Pulmonary artery endothelial cell (primary cell): ENCODE measurements at places on chromosomes 6 and 20.

DNA sequence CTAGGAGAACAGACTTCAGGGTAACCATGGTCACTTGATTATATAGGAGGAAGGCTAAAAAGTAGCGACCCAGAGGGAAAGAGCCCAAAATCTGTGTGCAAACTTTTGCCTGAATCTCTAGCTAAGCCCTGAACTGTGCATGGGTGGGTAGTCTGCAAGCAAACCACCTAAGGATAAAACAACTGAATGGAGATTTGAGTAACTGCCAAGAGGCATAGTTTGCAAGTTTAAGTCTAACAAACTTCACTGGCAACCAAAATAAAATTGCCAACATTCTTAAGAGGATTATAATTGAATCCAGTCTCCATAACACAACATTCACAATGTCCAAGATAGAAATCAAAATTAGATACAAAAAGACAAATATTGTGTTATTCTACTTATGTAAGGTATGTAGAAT, 192.0 kb upstream of the PLN start:
- no peak for DNase-seq

GRCh38 chr6:52538901-52539354, 37.9 kb downstream of the TRAM2 start:
- no peak for DNase-seq

- DNase-seq: peak; percentile 36
Measured at GRCh38 chr6:36984581-36985416, 1.2 kb downstream of the MTCH1 start.

DNA sequence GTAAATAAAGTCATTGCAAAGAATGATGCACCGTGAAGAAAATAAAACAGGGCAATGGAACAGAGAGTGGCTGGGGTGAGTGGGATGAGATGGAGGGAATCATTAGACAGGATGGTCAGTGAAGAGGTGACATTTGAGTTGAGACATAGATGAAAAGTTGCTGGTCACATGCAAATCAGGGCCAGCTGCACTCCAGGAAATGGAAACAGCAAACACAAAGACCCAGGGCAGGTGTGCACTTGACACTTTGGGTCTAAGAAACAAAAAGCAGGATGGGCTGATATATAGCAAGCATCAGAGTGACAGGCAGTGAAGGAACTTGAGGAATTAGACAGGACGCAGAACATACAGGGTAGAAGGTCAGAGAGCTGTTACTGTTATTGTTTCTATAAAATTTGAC, 171.5 kb upstream of the RIPOR2 start:
- no peak for DNase-seq

- DNase-seq: no peak
Measured at GRCh38 chr20:11891077-11891775, 26.5 kb upstream of the BTBD3 start.

DNA sequence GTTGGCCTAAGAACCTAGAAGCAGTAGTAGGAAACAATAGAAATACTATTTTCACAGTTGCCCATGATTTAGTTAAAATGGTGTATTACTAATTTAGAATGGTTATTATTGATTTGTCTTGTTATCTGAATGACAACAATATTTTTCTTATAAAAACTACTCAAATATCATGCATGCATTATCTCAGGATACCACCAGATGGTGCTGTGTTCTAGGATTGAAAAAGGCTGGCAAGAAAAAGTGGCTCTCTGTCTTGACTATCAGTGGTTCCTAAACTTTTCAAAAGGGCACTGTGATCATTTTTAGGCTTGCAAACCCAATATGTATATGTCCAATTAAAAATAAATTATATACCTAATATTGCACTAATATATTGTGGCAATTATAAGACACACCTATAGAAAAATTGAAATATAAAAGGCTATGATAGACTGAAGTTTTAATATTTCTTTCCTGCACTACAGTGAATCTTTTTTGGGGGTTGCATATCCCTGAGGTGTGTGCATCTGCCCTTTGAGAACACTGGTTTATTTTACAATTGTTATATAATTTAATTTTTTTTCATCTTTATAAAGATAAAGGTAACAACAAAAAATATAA, 131.7 kb upstream of the MLIP start:
- peak; percentile 11 for DNase-seq

GRCh38 chr6:135231469-135231844, 50.3 kb downstream of the MYB start:
- DNase-seq: no peak

- no peak for DNase-seq
Measured at GRCh38 chr6:170139531-170139930, 151.3 kb downstream of the DLL1 start.

- DNase-seq: no peak
Measured at GRCh38 chr6:119533603-119534279, 184.2 kb upstream of the MAN1A1 start.

DNA sequence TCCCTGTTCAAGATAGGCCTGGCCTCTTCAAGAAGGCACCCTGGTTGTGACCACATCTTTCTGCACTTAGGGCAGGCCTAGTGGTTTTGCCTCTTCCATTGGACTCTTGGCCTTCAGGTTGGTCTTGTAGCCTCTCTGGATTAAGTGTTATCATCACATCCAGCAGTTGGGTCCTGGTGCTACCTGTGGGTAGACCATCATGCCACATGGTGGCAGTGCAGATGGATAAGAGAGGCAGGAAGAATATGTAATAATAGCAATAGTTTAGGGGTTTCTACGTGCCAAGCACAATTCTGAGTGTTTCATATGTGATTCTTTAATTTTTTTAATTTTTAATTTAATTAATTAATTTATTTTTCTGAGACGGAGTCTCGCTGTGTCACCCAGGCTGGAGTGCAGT, 28.5 kb upstream of the SNRPB2 start:
- no peak for DNase-seq

- DNase-seq: no peak
Measured at GRCh38 chr6:25411316-25411950, 132.3 kb downstream of the CARMIL1 start.

- DNase-seq: no peak
Measured at GRCh38 chr6:165511807-165512206, 151.2 kb downstream of the PDE10A start.

DNA sequence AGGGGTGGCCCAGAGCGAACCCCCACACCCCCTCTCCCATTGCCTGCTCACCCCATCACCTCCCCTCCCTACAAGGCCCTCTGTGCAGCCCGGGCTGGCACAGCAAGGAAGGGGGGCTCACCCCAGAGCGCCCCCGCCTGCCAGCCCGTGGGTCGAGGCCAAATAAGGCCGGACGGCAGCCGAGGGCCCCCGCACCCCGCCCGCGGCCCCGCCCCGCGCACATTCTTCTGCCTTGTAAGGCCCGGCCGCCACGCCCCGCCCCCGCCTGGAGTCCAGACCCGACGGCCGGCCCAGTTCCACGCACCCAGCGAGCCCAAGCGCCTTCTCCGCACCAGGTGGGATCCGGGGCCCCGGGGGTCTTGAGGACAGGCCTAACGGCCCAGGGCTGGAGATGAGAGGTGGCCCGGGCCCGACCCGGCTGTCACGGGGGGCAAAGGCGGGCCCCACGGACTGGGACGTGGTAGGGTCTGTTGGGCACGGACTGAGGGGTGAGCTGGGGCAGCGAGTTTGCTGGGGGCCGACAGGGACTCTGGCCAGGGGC, at the start of gene MYL9:
TSS of gene MYL9 (plus strand) at position 293 of the 541 bp plus-strand sequence. CDS start 3,366 bp downstream, outside the sequence.
- DNase-seq: no peak

DNA sequence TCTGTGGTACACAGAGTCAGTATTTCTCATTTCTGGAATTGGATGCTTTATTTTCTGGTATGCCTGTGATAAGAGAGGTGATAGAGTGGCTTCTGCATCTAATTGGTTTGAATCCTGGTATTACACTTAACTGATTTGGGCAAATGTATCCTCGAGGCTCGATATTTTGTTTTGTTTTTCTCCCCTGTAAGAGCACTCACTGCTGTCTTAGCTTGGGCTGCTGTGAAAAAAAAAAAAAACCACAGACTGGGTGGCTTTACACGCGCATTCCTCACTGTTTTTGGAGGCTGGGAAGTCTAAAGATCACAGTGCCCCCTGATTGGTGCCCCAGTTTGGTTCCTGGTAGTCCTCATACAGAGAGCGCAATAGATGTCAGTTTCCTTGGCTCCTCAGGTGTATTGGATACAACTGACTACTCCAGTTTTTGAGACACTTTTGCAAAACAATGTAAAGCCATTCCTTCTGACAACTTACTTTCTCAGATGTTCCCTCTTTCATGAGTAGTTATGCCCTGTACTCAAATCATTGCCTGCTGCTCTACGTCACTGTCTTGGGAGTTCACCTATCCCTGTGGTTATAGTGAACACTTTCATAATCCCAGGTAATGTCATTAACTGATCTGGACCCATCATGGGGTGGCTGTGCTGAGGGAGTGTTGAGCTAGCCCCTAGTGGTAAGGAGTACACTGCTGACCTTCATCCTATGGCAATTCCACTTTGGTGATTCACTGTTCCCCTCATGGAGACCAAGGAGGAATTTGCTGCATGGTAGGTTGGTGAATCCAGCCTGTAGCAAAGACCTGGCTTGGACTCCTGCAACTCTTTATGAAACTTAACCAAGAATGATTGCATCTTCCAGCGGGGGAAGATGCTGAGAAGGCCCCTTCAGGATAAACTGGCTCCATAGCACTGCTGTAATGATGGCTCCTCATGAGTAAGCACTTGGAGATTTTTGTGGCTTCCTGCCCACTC, 3.5 kb upstream of the ACAT2 start:
- no peak for DNase-seq

DNA sequence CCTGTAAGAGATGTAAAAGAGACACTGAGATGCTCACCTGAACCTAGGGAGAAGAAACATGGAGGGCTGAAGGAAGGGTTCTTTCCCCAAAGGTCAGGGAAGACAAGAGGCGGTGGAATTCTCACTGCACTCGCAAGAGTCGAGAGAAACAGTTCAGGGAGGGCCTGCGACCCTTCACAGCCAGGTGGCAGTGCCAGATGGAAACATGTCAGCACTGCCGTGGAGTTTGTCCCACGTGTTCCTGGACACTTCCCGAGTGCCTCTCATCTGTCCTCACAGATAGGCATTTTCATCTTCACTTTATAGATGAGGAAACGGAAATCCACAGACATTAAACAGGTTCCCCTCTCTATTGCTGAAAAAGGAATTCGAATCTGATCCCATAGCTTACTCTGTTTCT, 70.4 kb upstream of the SYNJ2 start:
- no peak for DNase-seq

DNA sequence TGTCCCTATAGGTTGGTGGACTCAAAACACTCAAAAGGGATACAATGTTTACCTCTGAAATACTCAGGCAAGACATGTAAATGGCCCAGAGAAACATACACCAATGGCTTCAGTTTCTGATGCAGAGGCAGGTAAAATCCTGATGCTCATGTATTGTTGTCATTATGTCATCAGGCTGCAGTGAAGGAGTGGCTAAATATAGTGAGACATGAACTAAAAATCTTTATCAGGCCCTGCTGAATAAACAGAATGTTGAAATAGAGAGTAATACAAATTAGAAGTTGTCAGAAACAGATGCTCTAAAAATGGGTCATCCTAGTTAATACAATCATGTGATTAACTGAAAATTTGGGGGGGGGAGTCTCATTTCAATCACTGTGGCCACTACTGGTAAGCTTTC, 20.4 kb downstream of the PTPRK start:
- DNase-seq: no peak

DNA sequence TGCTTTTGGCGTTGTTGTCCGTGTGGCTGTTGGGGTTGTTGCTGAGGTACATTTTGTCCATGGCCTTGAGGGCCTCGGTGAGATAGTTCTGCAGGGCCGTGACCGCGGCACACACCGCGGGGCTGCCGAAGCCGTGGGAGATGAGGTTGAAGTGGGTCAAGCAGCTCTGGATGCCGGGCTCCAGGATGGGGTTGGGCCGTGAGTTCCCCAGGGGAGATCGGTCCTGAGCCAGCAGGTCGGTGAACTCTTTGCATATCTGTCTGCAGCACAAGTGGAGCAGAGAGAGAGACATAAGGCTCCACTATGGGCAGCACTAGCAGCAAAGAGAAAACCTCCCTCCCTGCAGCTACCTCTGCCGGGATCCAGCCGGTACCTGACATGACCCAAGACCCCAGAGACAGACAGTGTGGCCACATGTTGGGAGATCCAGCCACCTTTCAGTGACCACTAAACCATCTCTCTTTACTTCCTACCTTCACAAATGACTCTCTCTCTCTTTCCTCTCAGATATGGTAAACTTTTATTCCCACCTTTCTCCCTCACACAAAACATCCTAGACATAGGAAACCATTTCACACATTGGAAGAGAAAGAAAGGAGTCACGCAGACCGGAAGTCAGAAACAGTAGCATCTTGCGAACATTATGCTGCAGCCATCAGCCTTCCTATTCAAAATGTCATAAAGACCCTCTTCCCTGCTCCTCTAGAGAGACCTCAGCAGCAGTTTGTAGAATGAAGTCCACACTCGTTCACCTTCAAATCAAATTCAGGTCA, 16.2 kb downstream of the TFAP2A start:
- DNase-seq: no peak

- no peak for DNase-seq
Measured at GRCh38 chr6:165662749-165663376, at the start of gene PDE10A. TSS of gene PDE10A (minus strand) at chr6:165663241. CDS start at chr6:165662811, 430 bp downstream.

DNA sequence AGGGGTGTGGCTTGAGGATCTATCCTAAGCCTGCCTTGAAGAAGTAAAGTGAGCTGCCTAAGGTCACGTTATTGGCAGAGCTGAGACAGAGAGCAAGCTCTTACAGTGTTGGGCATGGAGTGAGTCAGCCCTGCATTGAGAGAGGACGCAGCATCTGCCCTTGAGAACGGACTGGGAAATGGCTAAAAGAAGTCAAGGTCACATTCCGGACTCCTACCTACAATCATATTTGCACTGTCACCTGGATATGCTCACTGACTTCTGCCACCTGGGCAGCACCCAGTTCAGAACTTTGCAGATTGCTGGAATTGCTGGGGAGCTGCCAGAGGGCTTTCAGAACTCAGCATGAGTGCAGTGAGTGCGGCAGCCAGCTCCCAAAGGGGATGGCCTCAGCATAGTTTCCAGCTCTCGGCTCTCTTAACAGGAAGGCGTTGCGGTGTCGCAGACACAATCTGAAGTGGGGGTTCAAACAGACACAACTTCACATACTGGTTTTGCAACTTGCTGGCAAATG, 199.3 kb upstream of the SGK1 start:
- DNase-seq: peak; percentile 30

- DNase-seq: no peak
Measured at GRCh38 chr6:122692175-122692598, 82.0 kb downstream of the PKIB start.

DNA sequence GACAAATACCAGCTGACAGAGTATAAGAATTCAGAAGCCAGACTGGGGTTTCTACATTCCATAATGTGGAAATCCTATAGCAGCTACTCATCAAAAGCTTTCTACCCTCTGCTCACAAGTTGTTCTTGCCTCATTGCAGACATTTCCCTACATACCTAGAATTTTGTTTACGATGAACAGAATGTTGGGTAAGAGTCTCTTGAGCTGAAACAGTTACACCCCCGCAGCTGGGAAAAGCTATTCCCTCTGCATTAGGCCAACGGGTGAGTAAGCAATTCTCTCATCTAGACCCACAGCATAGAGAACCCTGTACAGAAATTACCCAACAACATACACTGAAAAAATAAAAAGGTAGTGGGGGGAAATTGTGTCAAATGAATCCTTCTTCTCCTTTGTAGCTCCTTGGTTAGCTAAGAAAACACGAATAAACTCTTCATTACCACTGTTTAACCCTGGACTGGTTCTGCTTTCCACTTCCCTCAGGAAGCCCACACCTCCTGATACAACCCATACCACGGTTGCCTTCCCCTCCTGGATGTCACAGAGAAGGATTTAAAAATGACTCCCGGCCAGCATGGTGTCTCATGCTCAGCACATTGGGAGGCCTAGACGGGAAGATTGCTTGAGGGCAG, 215.0 kb upstream of the SHLD1 start:
- no peak for DNase-seq

- no peak for DNase-seq
Measured at GRCh38 chr6:10420546-10421157, 5.8 kb upstream of the TFAP2A start.

GRCh38 chr6:155417454-155417853, 38.2 kb downstream of the NOX3 start:
- DNase-seq: no peak
